Hepatocyte (in vitro differentiated cells): ENCODE measurements at places on chromosomes 6 and 20. TPM values are rescaled to one million over a fixed set of nuclear protein-coding genes. Genes with fewer than 3 reads are reported as not detected.

The KCNS1 gene
- polyA plus RNA-seq = 0.28 and 0.42 TPM in 2 replicates

The LAMA4 gene
- polyA plus RNA-seq = 8.4 and 14.1 TPM in 2 replicates

The ADGRG6 gene
- polyA plus RNA-seq = 13.9 and 15.0 TPM in 2 replicates

The RUNX2 gene
- 1.0 and 1.9 TPM in 2 replicates for polyA plus RNA-seq

The PTP4A1 gene
- 200 and 264 TPM in 2 replicates for polyA plus RNA-seq

The PNLDC1 gene
- 0.11 TPM in 1 of 2 replicates, not detected in the other for polyA plus RNA-seq

The RNF144B gene
- polyA plus RNA-seq = 0.37 and 0.72 TPM in 2 replicates

The KHDC1L gene
- 0.61 TPM in 1 of 2 replicates, not detected in the other for polyA plus RNA-seq

The FOXA2 gene
- 13.3 and 17.5 TPM in 2 replicates for polyA plus RNA-seq

The DBNDD2 gene
- 11.1 and 17.9 TPM in 2 replicates for polyA plus RNA-seq

The TEAD3 gene
- polyA plus RNA-seq = 33.0 and 35.9 TPM in 2 replicates

The BANF2 gene
- polyA plus RNA-seq = not detected in 2 replicates

The TBCC gene
- 22.1 and 31.5 TPM in 2 replicates for polyA plus RNA-seq

The CALHM4 gene
- not detected in 2 replicates for polyA plus RNA-seq

The SNX5 gene
- polyA plus RNA-seq = 74.9 and 76.0 TPM in 2 replicates

The MYH7B gene
- 0.42 and 1.9 TPM in 2 replicates for polyA plus RNA-seq

The RSPH4A gene
- 0.43 and 0.46 TPM in 2 replicates for polyA plus RNA-seq

The SYTL3 gene
- 1.5 and 3.1 TPM in 2 replicates for polyA plus RNA-seq

The FAM162B gene
- 3.2 and 4.9 TPM in 2 replicates for polyA plus RNA-seq

The RPS6KA2 gene
- polyA plus RNA-seq = 27.7 and 34.8 TPM in 2 replicates

The PCED1A gene
- polyA plus RNA-seq = 41.2 and 54.2 TPM in 2 replicates

The PLCB1 gene
- polyA plus RNA-seq = 6.7 and 7.2 TPM in 2 replicates

The NEURL2 gene
- 11.7 and 11.8 TPM in 2 replicates for polyA plus RNA-seq

The NKAIN2 gene
- 0.48 and 2.2 TPM in 2 replicates for polyA plus RNA-seq

The SEMG1 gene
- not detected in 2 replicates for polyA plus RNA-seq

The DYNLT2 gene
- 3.1 and 4.2 TPM in 2 replicates for polyA plus RNA-seq

The PAK5 gene
- 0.56 and 0.80 TPM in 2 replicates for polyA plus RNA-seq

The GHRH gene
- polyA plus RNA-seq = not detected in 2 replicates

The SLC26A8 gene
- 0.18 TPM in 1 of 2 replicates, not detected in the other for polyA plus RNA-seq

The UBE2J1 gene
- polyA plus RNA-seq = 37.3 and 44.7 TPM in 2 replicates

The PERP gene
- polyA plus RNA-seq = 90.2 and 104 TPM in 2 replicates

The DEFB128 gene
- not detected in 2 replicates for polyA plus RNA-seq

The GNMT gene
- 10.4 and 16.2 TPM in 2 replicates for polyA plus RNA-seq

The ATRN gene
- 14.7 and 20.3 TPM in 2 replicates for polyA plus RNA-seq

The LY6G5C gene
- 0.63 and 5.0 TPM in 2 replicates for polyA plus RNA-seq

The RPL7L1 gene
- polyA plus RNA-seq = 63.0 and 69.5 TPM in 2 replicates

The AGER gene
- 3.4 and 21.2 TPM in 2 replicates for polyA plus RNA-seq

The SRSF12 gene
- polyA plus RNA-seq = 5.6 and 7.6 TPM in 2 replicates

The SLC52A3 gene
- 0.35 and 1.0 TPM in 2 replicates for polyA plus RNA-seq

The ATP9A gene
- 9.3 and 12.1 TPM in 2 replicates for polyA plus RNA-seq

The CAGE1 gene
- not detected in 2 replicates for polyA plus RNA-seq

The MAS1 gene
- not detected in 2 replicates for polyA plus RNA-seq

The TTK gene
- polyA plus RNA-seq = 3.1 and 4.0 TPM in 2 replicates

The PAK1IP1 gene
- 14.3 and 15.7 TPM in 2 replicates for polyA plus RNA-seq

The PRR18 gene
- polyA plus RNA-seq = 0.77 and 1.5 TPM in 2 replicates

The ERMARD gene
- polyA plus RNA-seq = 22.7 and 25.5 TPM in 2 replicates

The NKX2-4 gene
- not detected in 2 replicates for polyA plus RNA-seq
